ENCODE measurements at places on chromosomes 5 and 9.

DNA sequence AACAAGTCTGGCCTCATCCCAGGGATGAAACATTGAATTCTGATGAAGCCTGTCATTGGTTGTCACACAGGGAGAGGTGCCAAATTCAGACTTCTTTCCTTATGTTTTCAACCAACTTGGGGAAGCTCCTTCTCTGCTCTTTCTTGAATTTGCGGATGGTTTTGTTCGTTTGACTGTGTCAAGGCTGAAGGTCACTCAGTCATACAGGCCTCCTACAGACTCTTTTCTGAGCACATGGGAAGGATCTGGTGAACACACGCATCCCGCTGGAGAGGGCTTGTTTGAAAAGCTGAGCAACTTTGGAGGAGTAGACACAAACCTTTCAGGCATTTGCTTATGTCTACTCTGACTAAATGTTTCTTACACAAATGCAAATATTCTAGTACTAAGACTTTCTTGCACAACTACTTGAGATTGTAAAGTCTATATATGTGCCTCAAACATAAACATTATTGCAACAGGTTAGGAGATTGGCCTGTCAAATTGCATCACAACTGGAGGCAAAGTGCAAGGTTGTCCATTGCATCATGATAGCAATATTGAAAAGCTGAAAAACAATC lies 151.5 kb upstream of the NR3C1 start:
- no peak for DNase-seq

DNA sequence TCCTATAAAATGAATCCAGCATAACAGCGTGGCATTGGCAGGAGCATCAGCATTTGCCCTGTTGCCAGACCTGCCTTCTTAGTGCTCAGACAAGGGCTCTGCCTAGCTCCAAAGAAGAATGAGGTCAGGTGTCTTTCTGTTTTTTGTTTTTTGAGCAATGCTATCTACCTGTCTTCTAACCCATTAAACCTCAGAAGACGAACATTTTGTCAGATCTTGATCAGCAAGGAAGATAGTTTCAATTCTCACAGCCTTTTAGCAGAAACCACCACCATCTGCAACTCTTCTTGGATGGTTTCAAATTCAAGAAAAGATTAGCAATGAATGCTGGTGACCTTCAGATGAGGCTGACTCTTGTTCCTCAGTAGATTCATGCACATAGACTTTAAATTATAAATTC lies 103.5 kb upstream of the IQGAP2 start:
- no peak for DNase-seq

DNA sequence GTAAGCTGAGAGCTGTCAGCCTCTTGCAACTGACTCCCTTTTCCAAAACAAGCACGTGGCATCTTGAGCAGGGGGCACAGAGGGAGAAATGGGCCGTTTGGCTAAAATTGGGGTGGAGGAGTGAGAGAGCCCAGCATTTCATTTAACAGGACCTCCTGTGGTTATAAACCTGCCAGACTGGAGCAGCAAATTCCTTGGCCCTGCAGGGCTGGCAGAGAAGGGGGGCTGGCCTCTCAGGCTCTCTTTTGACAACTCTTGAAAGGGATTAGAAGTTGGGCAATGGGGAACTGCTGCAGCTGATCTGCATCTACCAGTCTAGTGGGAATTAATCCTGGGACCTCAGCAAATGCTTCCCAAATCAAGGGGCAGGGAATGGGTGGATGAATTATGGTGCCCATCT lies 7.2 kb upstream of the POU4F3 start:
- DNase-seq = no peak

- no peak for DNase-seq
Observed at GRCh38 chr5:9149988-9150387, 395.9 kb downstream of the SEMA5A start.

DNA sequence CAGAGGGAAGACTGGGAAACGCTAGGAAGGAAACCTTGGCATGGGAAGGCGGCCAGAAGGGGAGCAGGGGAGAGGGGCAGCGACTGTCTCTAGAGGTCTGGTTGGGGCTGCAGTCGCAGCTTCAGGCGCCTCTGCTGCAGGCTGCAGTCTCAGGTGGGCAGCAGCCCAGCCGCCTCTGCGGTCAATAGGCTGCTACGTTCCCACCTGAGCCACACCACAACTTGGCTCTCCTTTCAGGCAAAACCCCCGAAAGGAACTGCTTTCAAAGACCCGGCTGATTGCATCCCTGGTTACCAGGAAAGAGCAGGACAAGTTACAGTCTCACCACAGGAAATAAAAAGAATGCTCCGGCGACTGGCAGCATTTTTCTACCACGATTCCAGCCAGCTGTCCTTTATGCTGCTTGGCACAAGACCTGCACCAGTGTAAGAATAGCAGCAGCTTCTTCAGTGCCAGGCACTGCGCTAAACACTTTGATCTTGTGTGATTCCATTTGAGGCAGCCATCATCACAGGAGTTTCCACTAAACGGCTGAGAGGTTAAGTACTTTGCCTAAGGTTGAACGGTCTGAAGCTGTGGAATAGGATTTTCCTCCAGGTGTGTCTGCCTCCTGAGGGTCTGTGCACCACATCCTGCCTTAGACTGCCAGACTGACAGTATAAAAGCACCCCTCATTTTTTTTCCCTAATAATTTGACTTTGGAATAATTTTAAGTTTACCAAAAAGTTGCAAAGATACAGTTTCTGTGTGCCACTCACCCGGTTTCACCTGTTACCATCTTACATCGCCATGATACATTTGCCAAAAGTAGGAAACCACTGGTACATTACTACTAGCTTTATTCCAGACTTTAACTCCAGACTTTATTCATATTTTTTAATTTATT lies 7.5 kb downstream of the RPS14 start:
- DNase-seq = no peak
